ENCODE measurements at places on chromosomes 13 and 19.

- DNase-seq, result no peak
Measured at GRCh38 chr13:110209950-110210603, 96.9 kb downstream of the COL4A1 start.

GRCh38 chr13:99725644-99726043 lies 224.4 kb downstream of the TM9SF2 start:
- DNase-seq, result no peak

DNA sequence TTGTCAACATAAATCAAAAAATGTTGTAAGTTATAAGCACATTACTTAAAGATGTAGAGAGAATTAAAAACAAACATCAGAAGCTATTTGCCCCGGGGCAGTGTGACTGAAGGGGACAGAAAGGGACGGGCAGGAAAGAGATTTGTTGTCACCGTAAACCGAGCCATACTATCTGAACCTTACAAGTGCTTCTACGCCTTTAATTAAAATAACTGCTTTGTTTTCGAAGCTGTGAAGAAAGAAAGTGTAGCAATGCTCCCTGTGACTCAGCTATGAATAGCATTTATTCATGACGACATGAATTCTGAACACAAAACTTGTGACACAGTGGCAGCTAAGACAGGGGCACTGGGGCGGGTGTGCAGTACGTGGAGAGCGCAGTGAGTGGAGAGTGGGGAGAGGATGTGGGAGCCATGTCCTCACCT lies 30.0 kb downstream of the ZNF787 start:
- no peak for DNase-seq

- no peak for DNase-seq
Measured at GRCh38 chr13:19181021-19181620, 503 bp downstream of the TUBA3C start.

- DNase-seq, result no peak
Measured at GRCh38 chr19:34306213-34306661, 51.9 kb downstream of the GARRE1 start.

GRCh38 chr19:35272122-35272719 lies 3.5 kb downstream of the USF2 start:
- DNase-seq, result no peak

- DNase-seq, result no peak
Measured at GRCh38 chr19:18975011-18975410, 34.0 kb upstream of the HOMER3 start.

GRCh38 chr13:34678154-34678553 lies 263.9 kb upstream of the NBEA start:
- DNase-seq, result no peak

DNA sequence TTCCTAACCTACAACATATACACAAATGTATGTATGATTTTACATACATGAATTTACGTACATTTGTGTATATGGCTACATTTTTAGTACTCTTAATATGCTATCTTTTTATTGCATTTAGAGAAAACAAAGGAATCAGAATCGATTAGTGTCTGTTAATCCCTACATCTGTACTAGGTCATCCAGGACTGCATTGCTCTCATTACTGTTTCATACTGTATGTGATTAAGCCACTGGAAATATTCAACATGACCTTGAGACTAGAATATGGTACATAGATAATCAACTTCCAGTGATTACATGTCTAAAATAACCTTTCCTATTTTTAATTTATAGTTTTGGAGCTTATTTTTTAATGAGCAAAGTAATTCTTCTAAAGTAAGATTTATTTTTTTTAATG lies 5.3 kb upstream of the MAB21L1 start:
- DNase-seq, result no peak

- peak; percentile 82 for DNase-seq
Measured at GRCh38 chr13:26482451-26483197, 74.9 kb upstream of the WASF3 start.

DNA sequence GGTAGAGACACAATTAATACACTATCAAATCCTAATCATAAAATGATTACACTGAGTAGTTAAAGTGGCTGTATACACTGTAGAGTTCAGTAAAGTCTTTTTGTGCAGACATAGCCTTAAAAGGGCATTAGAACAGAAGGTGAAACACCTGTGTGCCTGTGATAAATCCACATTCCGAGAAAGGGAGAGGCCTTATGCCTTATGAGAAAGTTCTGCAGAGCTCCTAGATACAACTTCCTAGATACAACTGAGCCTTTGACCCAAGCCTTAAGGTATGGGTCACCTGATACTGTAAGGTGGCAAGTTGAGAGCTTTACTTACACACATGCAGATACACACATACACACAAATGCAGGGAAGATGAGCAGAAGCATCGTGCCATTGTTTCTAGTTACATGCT lies 6.3 kb downstream of the SERP2 start:
- no peak for DNase-seq

GRCh38 chr19:54449701-54450069 lies 686 bp downstream of the LENG8 start:
- no peak for DNase-seq

GRCh38 chr13:79386125-79386826 lies 19.8 kb downstream of the RBM26 start:
- DNase-seq, result no peak

GRCh38 chr13:83620530-83621220 lies 261.6 kb downstream of the SLITRK1 start:
- no peak for DNase-seq

GRCh38 chr19:23777216-23777615 lies 18.5 kb upstream of the ZNF681 start:
- no peak for DNase-seq

DNA sequence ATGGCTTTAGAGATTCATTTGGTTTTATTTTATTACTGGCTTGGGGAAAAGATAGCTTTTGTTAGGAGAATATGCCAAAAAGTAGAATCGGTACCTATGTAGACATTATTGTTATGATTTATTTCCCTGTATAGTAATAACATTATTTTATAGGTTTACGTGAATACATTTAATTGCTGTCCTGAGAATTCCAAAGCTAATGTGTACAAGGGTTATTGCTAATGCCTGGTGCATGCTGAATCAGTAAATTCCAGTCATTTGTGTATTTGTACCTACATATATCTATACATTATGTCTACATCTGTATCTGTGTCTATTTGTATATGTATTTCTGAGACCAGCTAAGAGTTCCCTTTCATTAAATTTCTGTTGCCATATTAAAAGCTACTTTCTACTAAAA lies 550.9 kb downstream of the GPC6 start:
- no peak for DNase-seq

- DNase-seq, result no peak
Measured at GRCh38 chr19:7692417-7693088, 9.4 kb downstream of the FCER2 start.

GRCh38 chr13:110616103-110617101 lies 1.1 kb downstream of the NAXD start:
- DNase-seq, result peak; percentile 81

GRCh38 chr13:22812793-22813192 lies 368.0 kb upstream of the SGCG start:
- no peak for DNase-seq

- DNase-seq, result no peak
Measured at GRCh38 chr19:8487137-8487851, 15.1 kb downstream of the PRAM1 start.

GRCh38 chr13:50993934-50994333 lies 84.3 kb downstream of the RNASEH2B start:
- DNase-seq, result no peak

DNA sequence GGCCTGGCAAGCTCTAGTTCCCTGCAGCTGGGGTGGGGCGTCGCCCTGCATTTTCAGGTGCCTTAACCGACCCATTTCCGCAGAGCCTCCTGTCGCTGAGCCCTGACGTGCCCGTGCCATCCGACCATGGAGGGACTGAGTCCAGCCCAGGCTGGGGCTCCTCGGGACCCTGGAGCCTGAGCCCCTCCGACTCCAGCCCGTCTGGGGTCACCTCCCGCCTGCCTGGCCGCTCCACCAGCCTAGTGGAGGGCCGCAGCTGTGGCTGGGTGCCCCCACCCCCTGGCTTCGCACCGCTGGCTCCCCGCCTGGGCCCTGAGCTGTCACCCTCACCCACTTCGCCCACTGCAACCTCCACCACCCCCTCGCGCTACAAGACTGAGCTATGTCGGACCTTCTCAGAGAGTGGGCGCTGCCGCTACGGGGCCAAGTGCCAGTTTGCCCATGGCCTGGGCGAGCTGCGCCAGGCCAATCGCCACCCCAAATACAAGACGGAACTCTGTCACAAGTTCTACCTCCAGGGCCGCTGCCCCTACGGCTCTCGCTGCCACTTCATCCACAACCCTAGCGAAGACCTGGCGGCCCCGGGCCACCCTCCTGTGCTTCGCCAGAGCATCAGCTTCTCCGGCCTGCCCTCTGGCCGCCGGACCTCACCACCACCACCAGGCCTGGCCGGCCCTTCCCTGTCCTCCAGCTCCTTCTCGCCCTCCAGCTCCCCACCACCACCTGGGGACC lies 1.2 kb downstream of the ZFP36 start:
- DNase-seq, result no peak

DNA sequence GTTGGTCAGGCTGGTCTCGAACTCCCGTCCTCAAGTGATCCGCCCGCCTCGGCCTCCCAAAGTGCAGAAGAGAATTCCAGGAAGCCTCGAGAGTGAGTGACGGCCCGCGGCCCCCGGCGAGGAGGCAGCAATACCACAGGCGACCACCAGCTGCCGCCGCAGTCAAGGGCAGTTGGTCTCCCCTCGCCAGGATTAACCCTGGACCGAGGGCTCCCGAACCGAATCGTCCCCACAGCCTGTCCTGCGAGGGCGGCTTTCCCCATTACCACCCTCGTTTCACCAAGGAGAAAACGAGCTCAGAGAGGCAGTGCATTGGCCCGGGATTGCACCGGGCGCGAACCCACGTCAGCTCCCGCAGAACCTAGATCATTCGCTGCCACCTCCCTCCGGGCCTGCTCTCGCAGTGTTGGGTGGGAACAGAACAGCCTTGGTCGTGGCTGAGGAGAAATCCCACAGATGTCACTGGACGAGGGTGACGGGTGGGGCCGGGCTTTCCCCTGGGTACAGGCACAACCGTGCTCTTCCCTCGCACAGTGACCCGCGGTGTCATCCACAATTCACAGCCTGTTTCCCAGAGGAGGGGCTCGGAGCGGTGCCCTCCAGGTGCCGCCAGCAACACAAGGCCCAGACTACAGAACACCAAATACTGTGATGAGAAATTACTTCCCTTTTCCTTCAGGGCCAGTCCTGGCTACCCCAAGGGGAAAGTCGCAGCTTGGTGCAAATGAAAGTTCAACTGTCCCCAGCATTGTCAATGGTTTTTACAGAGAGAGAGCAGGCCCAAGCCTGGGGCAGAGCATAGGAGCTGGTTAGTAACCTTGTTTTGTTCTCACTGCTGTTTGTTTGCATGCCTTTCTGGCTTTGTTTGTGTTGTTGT lies 24.8 kb downstream of the C2CD4C start:
- no peak for DNase-seq

DNA sequence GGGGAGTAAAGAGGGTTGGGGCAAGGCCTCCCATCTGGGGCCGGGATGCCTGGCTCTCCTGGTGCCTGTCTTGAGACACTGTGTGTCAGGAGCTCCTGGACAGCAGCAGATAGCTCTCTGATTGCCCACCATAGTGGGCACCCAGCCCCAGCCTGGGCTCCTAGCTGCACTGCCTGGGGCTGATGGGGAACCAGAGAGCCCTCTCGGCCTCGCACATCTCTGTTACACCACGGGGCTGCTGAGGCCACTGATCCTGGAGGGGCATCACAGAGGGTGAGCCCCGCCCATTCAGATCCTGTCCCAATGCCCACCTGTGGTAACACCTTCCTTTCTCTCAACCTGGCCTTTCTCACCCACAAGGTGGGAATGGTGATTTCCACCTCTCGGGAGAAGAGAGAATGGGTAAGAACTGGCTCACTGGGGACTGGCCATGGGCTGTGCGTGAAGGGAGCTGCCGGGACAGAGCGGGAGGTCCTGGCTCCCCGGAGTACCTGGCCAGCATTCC lies 135.9 kb downstream of the URI1 start:
- DNase-seq, result no peak

DNA sequence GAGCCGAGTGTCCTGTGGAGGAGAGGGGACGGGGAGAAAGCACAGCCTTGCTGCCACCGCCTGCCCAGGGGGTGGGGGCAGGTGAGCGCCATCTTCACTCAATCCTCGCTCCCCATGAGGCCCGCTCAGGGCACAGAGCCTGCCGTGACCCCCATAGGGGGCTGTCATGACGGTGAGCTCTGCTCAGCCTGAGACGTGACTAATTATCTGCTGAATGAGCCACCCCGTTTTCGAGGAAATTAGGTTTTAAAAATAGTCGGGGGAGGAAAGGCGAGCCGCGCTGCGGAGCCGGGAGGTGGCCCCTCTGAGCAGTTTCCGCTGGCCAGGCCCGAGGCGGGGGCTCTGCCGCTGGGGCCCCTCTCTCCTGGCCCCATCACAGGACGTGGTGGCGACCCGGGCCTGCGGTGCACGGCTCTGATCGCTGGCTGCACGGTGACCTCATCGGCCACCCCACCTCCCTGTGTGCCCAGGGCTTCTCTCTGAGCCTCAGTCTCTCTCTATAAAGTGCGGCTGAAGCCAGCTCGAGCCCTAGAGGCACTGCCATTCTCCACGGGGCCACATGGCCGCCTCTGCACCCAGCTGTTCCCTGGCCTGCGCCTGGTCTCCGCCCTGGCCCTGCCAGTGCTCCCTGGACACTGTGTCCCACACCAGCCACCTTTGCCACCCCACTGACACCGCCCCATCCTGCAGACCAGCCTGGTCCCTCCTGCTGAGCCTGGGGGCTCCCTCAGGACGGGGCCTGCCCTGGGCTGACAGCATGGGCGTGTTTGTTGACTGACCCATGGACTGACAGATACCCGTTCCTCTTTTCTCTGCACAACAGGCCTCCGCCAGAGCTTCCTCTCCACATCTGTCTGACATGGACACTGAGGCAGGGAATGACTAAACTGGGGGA lies 28.3 kb downstream of the PIP5K1C start:
- DNase-seq, result peak; percentile 66

DNA sequence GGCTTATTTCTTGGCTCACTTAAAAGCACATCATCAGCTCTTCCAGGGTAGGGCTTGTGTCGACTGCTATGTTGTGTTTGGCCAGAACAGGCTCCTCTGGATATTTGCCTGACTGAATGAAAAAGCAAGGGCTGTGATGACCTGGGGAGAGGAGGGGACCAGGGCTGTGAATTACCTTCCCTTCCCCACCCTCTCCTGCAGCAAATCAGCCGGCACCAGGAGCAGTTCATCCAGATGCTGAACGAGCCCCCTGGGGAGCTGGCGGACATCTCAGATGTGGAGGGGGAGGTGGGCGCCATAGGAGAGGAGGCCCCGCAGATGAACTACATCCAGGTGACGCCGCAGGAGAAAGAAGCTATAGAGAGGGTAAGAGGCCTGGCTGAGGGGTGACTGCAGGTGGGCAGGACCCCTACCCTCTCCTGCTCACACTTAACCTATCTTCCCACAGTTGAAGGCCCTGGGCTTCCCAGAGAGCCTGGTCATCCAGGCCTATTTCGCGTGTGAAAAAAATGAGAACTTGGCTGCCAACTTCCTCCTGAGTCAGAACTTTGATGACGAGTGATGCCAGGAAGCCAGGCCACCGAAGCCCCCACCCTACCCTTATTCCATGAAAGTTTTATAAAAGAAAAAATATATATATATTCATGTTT lies 4.4 kb downstream of the GADD45GIP1 start:
- no peak for DNase-seq

DNA sequence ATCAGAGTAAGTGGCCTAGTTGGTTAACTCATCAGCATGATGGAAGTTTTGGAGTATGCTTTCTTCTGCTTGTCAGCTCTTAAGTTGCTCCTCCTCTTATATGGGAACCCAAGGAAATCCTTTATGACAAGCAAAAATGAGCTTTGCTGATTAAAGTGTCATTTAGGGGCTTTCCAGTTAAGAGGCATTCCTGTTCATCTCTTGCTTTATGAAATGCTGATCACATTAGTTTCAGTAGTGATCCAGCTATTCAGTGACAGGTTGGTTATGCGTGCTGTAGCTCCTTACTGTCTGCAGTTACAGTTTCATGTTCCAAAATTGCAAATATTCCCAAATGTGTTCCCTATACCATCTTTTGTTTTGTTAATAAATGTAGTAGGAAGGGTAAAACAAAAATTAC lies 146.6 kb downstream of the CDK8 start:
- no peak for DNase-seq

All from GM13977 (cell line).